ENCODE measurements at places on chromosomes 12 and 14. TPM values are rescaled to one million over a fixed set of nuclear protein-coding genes. Genes with fewer than 3 reads are reported as not detected.

The GPR84 gene
- polyA plus RNA-seq, result 0.16 TPM

GRCh38 chr14:22812744-22813143 is 2.5 kb downstream of the SLC7A7 start:
- H3K4me3 ChIP-seq, result peak overlapping the region; percentile 49
- no peaks in the 10 kb centered on the region for H3K27me3 ChIP-seq

- H3K4me3 ChIP-seq, result no peak overlapping the region
- H3K27me3 ChIP-seq, result peaks cover 6% of the 10 kb centered on the region
- no peaks in the 10 kb centered on the region for H3K4me1 ChIP-seq
- H3K36me3 ChIP-seq, result no peaks in the 10 kb centered on the region
Observed at GRCh38 chr12:55067701-55068100, 47.9 kb downstream of the NEUROD4 start.

GRCh38 chr12:25553098-25553497 is at the start of gene LMNTD1:
LMNTD1 (minus strand) TSS chr12:25553283; CDS start chr12:25552959, 324 bp downstream.
- H3K4me3 ChIP-seq, result no peak within 1 kb of the TSS
- no peak within 1 kb of the TSS for H3K27ac ChIP-seq
- no peaks in the 10 kb centered on the region for H3K27me3 ChIP-seq
- no peaks in the 10 kb centered on the region for H3K4me1 ChIP-seq

All from large intestine (tissue), 12 donors.